ENCODE measurements at places on chromosomes 3 and 15.

- DNase-seq, result no peak
These were observed 639.4 kb upstream of the TBL1XR1 start for GRCh38 chr3:177836671-177837070.

DNA sequence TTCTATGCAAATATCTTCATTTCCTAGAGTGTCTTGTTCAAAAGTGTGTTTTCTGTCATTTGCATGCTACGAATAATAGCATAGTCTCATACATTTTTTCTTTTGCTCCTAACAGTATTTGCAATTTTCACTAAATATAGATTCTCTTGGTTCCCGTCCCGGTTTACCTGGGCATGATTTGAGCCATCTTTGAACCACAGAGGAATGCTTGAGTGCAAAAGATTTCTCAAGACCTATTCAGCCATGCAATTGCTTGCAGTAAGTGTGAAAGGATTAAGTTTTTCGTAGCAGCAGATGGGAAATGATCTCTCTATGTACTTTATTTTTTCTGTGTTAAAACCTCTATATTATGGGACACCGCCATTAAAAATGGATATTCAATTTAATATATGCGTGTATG is 733.0 kb downstream of the ZPLD1 start:
- no peak for DNase-seq

- DNase-seq, result no peak
These were observed at the start of gene PIGZ for GRCh38 chr3:196968233-196969133. TSS of gene PIGZ (minus strand) at chr3:196968833. CDS start at chr3:196952031, 16,802 bp downstream.

DNA sequence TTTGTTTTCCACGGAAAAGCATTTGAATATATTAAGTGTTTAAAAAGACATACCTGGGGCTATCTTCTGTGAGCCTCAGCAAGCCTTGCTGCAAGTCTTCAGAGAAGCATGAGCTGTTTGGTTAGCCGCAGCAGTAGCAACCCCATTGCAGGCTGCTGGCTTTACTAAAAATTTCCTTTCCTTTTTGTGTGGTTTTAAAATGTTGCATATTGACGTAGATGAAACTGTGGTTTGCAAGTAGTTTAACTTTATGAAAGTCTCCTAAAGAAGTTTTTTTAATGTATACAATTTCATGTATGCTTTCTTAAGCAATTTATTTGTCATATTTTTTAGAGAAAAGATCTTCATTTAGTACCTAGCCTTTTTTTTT is at the start of gene GPR171:
TSS of gene GPR171 (minus strand) at position 166 of the 370 bp plus-strand sequence. CDS start 3,830 bp downstream, outside the sequence.
- DNase-seq, result peak; percentile 46

GRCh38 chr15:26049900-26050657 is 187.0 kb upstream of the ATP10A start:
- no peak for DNase-seq

DNA sequence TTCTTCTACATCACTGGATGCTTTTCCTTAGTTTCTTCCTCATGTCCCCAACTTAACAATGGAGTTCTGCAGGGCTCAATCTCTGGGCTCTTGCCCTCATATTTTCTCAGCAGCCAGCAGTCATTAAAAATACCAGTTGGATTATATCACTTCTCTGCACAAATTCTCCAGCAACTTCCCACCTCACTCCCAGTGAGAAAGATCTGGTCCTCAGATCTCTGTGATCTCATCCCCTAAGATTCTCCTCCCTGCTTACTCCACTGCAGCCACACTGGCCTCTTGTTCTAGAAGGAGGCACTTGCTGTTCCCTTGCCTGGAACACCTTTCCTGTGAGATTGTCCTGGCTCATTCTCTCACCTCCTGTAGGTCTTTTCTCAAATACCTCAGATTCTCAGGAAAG is 6.1 kb downstream of the ERICH6 start:
- no peak for DNase-seq

GRCh38 chr15:34759347-34759746 is 4.5 kb upstream of the GJD2 start:
- no peak for DNase-seq

DNA sequence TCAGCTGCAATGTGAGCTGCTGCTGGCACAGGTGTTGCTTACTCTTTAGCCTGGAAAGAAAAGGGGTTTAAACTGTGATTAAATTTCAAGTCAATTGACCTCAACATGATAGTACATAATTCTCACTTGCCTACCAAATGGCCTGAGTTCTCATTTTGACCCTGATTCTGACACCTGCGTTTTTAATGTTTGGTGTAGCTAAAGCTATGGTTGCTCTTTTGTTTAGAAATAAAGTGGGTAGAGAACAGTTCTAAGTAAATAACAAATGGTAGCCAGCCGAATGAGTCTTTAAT is 100.8 kb upstream of the SOX2 start:
- DNase-seq, result no peak

- DNase-seq, result no peak
These were observed 250.5 kb upstream of the TLE3 start for GRCh38 chr15:70348226-70348543.

GRCh38 chr3:146337991-146338390 is 87.1 kb upstream of the PLSCR4 start:
- DNase-seq, result no peak

DNA sequence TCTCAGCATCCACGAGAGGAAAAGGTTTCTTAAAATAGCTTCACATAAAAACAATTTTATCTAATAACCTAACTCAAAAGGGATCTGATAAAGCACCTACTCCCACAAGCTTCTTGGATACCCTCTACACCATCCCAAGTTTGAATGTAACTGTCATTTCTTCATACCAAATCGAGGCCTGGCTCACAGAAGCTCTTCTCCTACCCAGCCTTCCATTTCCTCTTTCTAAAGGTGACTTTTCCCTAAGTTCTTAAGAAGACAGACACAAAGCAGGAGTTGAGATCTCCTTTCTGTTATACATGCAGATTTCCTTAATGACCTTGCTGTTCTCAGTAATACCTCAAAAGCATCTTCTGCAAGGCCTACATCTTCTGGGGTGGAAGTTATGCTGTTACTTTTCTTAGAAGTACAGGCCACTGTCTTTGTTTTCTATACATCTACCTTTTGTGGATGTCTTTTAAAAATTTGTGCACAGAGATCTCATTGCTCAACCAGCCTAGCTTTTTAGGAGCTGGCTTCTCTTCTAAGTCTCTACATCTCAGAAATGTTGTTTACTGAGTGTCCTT is 3.4 kb upstream of the LRRIQ4 start:
- no peak for DNase-seq

DNA sequence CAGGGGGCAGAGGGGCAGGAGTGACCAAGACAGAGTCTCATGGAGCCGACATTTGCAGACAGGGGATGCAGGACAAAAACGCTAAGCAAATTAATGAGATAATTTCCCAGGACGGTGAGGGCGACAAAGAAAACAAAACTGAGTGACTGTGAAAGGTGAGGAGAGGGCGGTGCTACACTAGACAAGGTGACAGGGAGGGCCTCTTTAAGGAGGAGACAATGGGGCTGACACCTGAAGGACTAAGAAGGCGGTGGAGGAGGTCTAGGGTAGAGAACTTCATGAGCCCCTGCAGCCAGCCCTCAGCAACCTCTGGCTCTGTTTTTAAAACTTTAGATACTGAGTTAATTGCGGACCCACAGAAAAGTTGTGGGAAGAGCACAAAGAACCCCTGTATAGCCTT is 41.6 kb downstream of the IQSEC1 start:
- no peak for DNase-seq

- DNase-seq, result no peak
These were observed 9.3 kb downstream of the VEPH1 start for GRCh38 chr3:157493627-157494550.

DNA sequence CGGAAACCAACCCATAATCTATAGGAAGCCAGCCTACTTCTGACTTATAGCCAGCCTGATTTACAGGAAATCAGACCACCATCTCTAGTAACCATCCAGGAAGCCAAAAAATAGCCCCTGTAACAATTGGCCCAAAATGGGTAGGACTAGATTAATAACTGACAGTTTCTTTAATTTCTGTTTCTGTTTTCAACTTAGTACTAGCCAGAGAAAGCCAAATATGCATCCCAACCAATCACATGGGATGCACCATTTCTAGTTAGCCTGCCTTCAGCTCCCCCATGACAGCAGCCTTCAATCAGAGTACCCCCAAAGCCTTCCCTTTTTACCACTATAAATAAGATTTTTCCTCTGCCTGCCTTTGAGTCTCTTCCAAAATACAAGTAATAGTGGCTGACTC is 239.1 kb upstream of the GADL1 start:
- no peak for DNase-seq

DNA sequence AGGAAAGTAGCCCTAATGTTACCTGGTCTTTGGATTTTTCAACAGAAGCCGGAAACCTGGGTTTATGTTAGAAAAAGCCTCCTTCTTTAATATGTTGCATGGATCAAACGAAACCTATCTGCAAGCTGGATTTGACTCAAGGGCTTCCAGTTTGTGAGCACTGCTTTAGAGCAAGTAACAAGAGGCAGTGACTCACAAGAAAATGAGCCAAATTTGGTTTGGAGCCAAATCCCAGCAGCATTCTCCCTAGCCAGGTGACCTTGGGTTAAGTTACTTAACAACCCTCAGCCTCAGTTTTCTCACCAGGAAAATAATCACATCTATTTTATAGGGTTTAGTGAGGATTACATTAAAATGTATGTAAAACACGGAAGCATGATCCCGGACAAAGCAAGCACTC is 215.2 kb upstream of the PRICKLE2 start:
- no peak for DNase-seq

- no peak for DNase-seq
These were observed 49.8 kb upstream of the TEX264 start for GRCh38 chr3:51621091-51621892.

- DNase-seq, result no peak
These were observed 94.4 kb downstream of the MYLK start for GRCh38 chr3:123789760-123790159.

- DNase-seq, result no peak
These were observed 109.1 kb upstream of the LRIG1 start for GRCh38 chr3:66609660-66610561.

- no peak for DNase-seq
These were observed 72.3 kb downstream of the DAPK2 start for GRCh38 chr15:63974021-63974420.

- DNase-seq, result no peak
These were observed 297.5 kb upstream of the STT3B start for GRCh38 chr3:31235062-31235700.

GRCh38 chr15:78629031-78629715 is 8.4 kb upstream of the CHRNA3 start:
- no peak for DNase-seq

DNA sequence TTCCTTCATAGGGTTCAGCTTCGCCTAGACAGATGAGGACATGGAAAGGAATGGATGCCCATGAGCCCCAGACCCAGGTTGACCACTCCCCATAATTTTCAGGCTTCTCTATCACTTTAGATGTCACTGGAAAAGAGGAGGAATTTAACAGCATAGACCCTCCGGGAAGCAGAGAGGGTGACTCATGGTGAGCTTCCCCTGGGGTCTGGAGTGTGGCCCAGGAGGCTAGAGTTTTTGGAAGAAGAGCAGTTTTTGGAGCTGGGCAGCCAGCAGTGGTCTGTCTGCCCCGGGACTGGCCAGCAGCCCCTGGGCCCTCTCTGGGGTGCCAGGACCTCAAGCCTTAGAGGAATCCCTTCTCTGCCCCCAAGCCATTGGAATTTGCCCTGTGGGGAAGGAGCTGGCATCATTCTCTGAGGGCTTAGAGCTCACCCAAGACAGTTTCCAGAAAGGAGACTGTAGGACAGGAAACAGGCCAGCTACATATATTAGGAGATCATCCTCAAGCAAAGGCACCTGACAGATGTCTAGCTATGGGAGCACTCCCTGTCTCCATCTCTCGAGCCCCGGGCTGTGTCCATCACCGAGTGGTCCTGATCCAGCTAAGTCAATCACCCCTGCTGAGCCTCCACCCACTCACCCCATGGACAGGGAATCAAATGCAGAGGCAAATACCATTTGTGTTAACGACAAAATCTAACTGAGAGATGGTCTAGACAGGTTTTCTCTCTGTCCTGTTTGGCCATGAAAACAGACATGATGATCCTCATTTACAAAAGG is 67.3 kb downstream of the MEGF11 start:
- DNase-seq, result no peak

DNA sequence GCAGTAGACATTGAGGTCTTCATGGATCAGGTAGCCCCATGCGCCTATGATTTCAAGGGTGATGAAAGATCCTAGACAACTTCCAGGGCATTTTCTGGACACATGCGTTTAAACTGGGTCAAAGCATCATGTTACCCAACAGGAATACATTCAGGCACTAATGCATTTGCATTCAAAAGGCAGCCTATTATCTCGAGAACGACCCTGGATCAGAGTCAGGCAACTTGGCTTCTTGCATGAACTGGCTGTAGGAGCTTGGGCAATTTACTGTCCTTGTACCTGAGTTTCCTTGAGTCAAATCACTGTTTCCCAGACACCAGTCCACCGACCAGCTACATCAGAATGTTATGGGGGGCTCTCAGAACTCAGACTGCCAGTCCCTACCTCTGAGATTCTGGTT is 51.5 kb upstream of the CHST2 start:
- no peak for DNase-seq

DNA sequence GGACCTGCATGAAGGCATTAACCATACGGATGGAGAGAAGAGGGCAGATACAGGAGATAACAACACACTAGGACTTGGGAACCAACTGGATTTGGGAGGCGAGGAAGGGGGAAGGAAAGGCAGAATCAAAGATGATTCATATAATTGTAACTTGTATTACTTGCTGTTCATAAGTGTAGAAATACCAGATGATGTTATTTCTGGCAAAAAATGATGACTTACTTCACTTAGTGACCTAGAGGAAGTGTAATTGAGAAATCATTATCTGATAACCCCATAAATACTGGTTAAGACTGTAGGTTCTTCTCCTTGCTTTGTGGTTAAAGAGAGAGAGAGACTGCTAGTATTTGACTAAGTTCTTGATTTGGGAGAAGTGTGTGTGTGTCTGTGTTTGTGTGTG is 50.5 kb upstream of the GK5 start:
- no peak for DNase-seq

DNA sequence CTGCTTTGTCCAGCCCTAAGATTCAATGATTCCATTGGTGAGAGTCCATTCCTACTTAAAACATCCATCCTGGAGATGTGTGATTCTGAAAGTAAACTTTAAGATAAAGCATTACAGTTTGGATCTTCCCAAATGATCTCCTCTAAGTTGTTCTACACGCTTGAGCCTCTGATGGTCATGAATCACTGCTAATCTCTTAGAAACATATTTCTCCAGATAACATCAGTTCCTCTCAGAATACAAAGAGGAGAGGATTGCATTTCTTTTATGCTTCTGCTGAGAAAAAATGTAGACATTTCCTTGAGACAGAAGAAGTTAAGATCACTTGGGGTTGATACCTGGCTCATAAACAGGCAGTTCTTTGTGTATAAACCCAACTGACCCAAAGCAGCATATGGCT is 281.2 kb upstream of the DPH6 start:
- no peak for DNase-seq

DNA sequence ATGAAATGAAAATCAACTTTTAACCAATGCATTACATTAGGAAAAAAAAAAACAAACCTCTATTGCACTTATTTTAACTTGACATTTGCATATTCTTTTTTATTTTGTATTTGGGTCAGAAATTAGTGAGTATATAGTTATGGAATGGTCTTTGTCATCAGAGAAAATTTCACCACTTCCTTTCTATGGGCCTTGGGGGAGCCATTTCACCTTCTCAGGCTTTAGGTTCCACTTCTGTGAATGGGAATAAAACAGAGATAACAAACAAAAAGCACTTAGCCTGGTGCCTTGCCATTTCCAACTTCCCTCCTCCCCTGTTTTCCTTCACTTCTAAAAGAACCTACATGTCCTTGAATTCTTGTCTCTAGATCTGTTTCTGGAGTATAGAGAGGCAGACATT is 168.0 kb upstream of the STT3B start:
- DNase-seq, result no peak

GRCh38 chr3:49273825-49274532 is 3.1 kb downstream of the C3orf62 start:
- DNase-seq, result no peak

GRCh38 chr15:57438166-57438565 is 61.9 kb downstream of the CGNL1 start:
- no peak for DNase-seq

Data from activated T-helper 9 cell treated with anti-CD3 and anti-CD28 coated beads, Interleukin-2, amount 50 U/mL, for 16 hours (primary cell).